ENCODE measurements at places on chromosomes 2 and 18.
A peak's percentile ranks its signal among the peaks of the same experiment; 100 is the strongest.

DNA sequence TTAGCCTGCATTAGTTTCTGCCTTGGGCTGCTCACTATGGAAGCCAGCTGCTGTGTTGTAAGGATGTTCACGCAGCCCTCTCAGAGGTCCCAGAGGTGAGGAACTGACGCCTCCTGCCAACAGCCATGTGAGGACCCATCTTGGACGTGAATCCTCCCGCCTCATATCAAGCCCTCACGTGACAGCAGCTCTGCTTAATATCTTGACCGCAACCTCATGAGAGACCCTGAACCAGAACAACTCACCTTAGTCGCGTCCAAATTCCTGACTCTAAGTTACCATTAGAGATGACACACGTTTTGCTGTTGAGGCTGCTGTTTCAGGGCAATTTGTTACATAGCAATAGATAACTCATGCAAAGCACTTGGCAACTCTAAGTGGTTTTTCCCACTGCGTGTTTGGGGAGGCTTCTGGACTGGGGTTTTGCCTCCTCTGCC, 97.7 kb downstream of the TMEM17 start:
- DNase-seq, result no peak

DNA sequence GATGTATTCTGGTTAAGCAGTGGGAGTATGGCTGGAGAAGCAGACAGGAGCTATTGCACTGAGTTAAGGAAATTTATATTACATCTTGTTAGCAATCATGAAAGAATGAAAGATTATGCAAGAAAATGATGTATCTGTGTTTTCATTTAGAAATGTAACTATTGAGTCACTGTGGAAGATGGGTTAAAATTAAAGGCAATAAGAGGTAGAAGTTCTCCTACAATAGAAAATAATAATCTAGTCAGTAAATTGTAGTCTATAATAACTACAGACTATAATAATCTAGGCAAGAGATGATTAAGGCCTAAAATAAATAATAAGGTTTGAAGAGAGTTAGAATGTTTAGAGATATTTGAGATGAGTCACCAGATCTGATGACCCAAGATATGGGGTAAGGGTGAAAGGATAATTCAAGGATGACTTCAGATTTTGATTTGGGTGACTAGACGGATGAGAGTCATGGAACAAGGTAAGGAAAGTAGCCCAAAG, 371.9 kb upstream of the KCNH7 start:
- DNase-seq, result peak; percentile 28

DNA sequence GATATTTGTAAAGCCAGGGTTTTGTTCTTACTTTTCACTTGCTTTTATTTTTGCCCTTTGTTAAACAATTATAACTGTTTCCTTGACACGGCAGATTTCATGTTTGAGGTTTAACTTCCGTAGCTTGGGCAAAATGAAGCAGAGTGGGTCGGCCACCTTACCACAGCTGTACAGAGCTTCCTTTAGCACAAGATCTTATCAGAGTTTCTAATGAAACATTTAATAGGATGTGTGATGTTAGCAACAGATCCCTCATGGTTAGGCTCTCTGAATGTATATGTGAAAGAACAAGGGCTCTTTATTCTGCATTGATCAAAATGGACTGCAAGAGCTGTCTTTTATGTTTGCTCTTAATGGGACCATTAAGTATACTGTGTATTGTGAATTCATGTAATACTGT, 22.3 kb downstream of the RNF125 start:
- no peak for DNase-seq

GRCh38 chr2:180890781-180891180, 89.6 kb upstream of the UBE2E3 start:
- DNase-seq, result no peak

- peak; percentile 71 for DNase-seq
These were observed 93.9 kb upstream of the LGALSL start for GRCh38 chr2:64359892-64360657.

- DNase-seq, result no peak
These were observed 149.3 kb upstream of the AQP4 start for GRCh38 chr18:27014841-27015240.

Data from GM04503 (cell line).